ENCODE measurements at places on chromosomes 5 and 9. TPM values are rescaled to one million over a fixed set of nuclear protein-coding genes. Genes with fewer than 3 reads are reported as not detected.

- H3K4me3 ChIP-seq = no peak overlapping the region
- H3K36me3 ChIP-seq = no peaks in the 10 kb centered on the region
- H3K4me1 ChIP-seq = no peaks in the 10 kb centered on the region
- no peaks in the 10 kb centered on the region for H3K27me3 ChIP-seq
- H3K27ac ChIP-seq = no peak overlapping the region
- peak; percentile 85 for DNase-seq
These were observed 16.7 kb upstream of the KIF27 start for GRCh38 chr9:83937861-83938455.

DNA sequence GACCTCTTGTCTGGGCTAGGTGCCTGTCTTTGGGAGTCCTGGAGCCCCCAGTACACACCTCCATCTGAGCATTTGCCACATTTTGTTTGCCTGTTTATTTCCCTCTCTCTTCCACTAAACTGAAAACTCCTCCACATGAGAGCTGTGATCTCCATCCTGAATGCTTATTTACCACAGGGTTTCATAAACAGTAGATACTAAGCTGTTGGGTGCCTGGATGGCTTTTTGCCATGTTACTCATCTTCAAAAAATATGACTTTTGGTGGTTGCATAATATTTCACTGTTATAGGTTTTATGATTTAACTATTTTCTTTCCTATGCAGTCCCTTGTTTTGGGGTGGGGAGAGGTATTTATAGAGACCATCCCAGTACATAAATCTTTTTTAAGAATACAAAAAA lies 99.6 kb downstream of the APBA1 start:
- no peak overlapping the region for H3K4me3 ChIP-seq
- H3K4me1 ChIP-seq = no peaks in the 10 kb centered on the region
- no peak overlapping the region for H3K27ac ChIP-seq
- H3K36me3 ChIP-seq = no peaks in the 10 kb centered on the region

DNA sequence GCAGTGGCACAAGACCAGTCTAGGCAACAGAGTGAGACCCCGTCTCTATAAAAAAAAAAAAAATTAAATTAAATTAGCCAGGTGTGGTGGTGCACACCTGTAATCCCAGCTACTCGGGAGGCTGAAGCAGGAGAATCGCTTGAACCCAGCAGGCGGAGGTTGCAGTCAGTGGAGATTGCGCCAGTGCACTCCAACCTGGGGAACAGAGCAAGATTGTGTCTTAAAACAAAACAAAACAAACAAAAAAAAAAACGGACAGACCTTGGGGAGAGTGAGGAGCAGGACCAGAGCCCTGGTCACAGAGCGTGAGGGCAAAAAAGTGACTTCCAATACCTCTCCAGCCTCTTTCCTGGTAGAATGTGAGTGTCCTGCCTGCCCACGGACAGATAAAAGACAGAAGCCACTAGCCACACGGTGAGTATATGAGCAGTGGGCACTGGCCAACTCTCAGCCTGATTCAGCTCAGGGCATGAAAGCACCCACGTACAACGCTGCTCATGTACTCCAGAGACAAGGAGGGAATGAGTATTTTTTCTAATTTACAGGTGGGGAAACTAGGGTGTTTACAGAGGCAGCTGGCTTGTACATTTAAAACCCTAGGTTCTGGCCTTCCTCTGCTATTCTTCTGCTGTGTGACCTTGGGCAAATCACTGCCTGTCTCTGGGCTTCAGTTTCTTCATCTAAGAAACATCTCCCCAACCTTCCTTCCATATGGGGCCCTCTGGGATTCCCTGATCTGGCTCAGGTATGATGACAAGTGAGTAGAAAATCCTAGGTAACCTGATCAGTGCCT lies 1.8 kb downstream of the OLFML2A start:
- no peak overlapping the region for H3K4me3 ChIP-seq
- H3K27me3 ChIP-seq = peaks cover 8% of the 10 kb centered on the region
- no peak for DNase-seq
- peaks cover 15% of the 10 kb centered on the region for H3K4me1 ChIP-seq
- no peaks in the 10 kb centered on the region for H3K36me3 ChIP-seq
- H3K27ac ChIP-seq = peak overlapping the region; percentile 43

- no peak overlapping the region for H3K4me3 ChIP-seq
- H3K36me3 ChIP-seq = no peaks in the 10 kb centered on the region
These were observed 42.5 kb downstream of the TMEM174 start for GRCh38 chr5:73215531-73215890.

GRCh38 chr9:33614001-33614687 lies 90.1 kb downstream of the ANKRD18B start:
- H3K27me3 ChIP-seq = no peaks in the 10 kb centered on the region
- H3K4me3 ChIP-seq = no peak overlapping the region
- H3K36me3 ChIP-seq = no peaks in the 10 kb centered on the region
- no peak overlapping the region for H3K27ac ChIP-seq

GRCh38 chr5:178319541-178320041 lies 87.0 kb upstream of the PHYKPL start:
- H3K4me3 ChIP-seq = no peak overlapping the region
- H3K4me1 ChIP-seq = no peaks in the 10 kb centered on the region
- no peaks in the 10 kb centered on the region for H3K36me3 ChIP-seq
- DNase-seq = no peak
- H3K27ac ChIP-seq = no peak overlapping the region

PNPLA7 gene
- 0.56 TPM for total RNA-seq

SMIM15 gene
- total RNA-seq = 50.4 TPM

LEAP2 gene
- 22.6 TPM for total RNA-seq

LAMC3 gene
- total RNA-seq = 12.4 TPM

CCL28 gene
- 0.52 TPM for total RNA-seq
